ENCODE measurements at places on chromosomes 13 and 19.

GRCh38 chr19:9786342-9786741 lies 17.8 kb upstream of the ZNF846 start:
- DNase-seq: no peak

DNA sequence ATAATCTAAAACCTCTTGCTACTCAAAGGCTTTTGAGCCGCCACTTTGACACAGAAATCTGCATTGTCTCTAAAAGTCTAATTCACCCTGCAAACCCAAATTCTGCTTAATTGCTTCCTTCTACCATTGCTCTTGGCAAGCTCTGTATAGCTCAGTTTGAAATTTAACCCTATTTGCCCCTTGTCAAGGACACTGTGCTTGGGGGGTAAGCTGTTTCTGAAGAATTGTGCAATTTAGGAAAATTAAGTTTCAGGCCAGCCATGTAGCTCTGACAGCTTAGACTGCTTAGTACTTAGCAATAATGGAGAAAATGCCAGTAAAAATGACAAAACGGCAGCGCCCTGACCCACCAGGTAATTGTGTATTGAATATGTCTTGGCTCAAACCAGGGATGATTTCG lies 282.2 kb downstream of the OLFM4 start:
- DNase-seq: no peak

DNA sequence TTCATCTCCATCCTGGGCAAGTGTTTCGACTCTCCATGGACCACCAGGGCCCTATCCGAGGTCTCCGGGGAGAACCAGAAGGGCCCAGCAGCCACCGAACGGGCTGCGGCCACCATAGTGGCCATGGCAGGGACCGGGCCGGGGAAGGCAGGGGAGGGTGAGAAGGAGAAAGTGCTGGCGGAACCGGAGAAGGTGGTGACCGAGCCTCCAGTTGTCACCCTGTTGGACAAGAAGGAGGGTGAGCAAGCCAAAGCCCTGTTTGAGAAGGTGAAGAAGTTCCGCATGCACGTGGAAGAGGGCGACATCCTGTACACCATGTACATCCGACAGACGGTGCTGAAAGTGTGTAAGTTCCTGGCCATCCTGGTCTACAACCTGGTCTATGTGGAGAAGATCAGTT lies 4.7 kb upstream of the MAP2K7 start:
- DNase-seq: no peak

DNA sequence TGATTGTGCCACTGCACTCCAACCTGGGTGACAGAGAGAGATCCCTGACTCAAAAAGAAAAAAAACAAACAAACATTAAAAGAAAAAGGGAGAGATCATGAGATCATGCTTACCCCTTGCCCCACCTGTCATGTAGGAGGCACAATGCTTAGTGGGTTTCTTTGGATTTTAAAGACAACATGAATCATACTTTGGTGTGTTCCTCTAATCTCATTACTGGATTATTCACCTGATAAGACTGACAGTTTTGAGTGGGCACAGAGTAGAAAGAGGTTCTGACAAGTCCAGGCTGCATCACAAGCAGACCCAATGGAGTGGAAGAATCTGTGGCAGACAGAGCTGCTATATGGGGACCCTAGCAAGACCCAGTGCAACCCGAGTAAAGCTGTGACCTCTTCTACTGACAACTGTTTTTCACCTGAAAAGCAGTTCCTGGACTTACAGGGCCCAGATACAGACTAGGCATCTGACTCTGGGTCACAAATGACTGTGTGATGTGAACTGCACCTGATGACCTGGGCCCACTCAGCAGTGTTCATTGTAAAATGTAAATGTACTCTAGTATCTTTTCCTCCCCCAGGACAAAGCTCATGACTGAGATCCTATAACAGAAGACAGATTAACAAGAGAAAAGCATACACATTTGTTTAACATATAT lies 28.9 kb upstream of the USP12 start:
- no peak for DNase-seq

- no peak for DNase-seq
These were observed 31.8 kb downstream of the TFDP1 start for GRCh38 chr13:113616281-113616906.

DNA sequence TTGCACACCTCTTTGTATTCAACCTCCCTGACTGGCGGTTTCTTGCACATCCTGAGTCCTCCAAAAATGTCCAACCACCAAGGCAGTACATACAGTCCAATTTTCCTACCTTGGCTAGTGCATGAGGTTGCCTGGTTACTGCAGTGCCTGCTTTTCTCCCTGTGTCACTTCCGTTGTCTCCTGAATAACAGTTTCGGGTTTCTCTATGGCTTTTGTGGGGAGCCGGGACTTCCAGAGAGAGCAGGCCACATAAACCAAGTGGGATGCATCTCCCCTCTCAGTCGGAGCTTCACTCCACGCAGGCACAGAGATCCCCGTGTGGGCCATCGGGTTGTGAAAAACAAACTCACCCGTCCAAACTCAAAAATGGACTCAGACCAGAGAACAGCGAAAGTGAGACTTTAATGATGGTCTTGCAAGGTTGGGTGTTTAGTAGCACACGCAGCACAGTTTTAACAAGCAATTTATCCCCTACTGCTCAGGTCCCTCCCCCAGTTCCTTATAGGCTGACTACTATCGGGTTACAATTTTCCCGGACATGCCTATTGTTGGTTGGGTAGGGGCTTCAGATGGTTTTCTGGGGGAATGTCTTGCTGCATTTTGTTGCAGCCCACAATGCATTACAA lies 173.1 kb downstream of the POU4F1 start:
- DNase-seq: no peak

DNA sequence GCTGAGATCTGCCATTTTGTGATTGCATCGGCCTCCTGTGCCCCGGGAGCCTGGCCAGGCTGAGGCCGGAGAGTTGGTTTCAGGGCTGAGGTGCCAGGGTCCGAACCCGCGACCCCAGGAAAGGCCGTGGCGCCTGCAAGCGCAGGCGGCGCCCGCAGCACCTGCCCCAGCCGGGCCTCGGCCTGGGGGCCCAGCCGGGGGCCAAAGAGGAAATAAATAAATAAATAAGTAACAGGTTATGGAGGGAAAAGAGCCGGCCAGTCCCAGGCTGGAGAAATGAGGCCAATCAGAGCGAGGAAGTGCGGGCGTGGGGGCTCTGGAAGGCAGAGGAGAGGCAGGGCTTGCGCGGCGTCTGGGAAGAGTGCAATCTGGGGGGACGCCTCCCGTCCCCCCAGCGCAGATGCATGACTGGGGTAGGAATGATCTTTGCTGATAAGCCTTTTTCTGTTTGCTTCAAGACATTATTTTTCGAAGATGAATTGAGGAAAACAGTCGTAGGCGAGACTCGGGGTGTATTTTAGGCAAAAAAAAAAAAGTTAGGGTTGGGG lies 145.6 kb upstream of the ZNF536 start:
- no peak for DNase-seq

- DNase-seq: no peak
These were observed 8.2 kb downstream of the AP2A1 start for GRCh38 chr19:49774969-49775368.

DNA sequence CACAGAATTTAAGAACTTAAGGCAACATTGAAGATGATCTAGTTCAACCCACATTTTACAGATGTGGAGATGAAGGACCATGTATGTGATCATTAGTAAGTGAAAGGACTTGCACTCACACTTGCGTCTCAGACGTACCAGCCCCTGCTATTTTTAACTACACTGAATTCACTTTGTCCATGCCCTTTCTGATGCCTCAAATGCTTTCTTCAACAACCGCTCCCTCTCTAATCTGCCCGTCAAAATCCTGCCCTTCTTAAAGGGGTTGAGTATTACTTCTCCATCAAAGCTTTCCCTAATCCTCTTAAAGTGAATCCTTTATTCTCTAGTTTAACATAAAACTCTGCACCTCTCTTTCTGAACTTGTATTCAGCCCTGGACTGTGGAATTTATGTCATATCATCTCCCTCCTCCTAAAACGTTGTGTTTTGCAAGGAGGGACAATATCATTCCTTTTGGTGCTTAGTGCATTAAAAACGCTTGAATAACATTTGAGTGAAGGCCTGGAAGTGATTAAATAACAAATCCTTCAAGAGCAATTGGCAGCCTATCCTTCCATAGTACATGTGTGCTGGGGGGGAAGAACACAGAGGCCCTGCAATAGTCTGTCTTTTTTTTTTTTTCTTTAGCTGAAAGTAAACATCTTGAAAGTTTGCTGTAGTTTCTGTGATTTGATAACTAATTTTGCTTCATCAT lies 493.3 kb downstream of the LMO7 start:
- no peak for DNase-seq

GRCh38 chr13:26449063-26449848 lies 108.2 kb upstream of the WASF3 start:
- no peak for DNase-seq

- DNase-seq: no peak
These were observed 2.7 kb downstream of the PLAUR start for GRCh38 chr19:43667126-43667875.

- no peak for DNase-seq
These were observed 235.5 kb downstream of the GPC6 start for GRCh38 chr13:93462151-93462550.

DNA sequence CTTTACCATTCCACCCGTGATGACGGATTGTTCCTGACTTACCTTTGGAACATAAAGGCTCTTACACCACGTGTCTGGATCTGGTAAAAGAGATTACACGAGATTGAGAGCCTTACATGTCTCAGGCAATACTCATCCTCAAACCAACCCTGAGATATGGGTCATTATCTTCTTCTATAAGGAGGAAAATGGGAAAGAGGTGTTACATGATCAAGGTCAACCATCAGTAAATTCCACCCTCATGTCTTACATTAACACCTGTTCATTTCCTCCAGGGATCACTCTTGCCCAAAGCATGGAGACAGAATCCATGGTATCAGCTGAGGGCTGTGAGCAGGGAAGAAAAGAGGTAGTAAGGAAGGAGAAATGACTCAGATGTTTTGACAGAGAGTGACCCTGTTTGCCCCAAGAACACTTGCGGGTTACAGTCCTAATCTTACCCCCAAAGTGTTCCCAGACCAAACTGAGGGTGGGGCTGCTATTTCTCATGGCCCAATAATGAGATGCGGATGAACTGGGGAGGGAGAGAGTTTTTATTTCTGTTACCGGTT lies 19.6 kb downstream of the LILRB4 start:
- no peak for DNase-seq

DNA sequence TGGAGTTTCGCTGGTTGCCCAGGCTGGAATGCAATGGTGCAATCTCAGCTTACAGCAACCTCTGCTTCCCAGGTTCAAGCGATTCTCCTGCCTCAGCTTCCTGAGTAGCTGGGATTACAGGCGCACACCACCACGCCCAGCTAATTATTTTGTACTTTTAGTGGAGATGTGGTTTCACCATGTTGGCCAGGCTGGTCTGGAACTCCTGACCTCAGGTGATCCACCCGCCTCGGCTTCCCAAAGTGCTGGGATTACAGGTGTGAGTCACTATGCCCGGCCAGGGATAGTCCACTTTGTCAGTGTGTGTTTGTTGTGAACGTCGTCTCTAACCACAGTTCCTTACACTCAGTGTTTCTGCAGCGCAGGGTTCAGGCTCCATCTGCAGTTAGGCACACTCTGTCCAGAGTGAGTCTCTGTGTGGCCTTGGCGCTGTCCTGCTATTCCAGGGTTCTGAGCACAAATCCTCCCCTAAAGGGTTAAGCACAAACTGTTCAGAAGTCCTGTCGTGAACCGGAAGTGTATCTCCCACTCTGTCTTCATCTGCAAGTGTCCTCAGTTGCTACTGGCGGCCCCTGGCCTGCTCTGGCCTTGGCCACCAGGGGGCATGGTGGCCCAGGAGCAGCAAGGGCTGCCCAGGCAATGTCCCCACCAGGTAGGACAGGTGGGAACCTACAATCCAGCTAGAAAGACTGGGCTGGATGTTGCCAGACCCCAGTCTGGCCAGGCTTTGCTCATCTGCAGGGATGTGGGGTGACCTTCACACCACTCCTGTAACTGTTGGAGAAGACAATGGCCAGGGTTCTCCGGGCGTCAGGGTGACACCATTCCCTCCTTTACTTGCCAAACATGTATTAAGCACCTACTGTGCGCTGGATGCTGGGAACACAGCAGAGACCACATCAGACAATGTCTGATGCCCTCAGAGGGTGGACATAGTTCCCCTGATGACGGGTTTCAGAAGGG lies 38.8 kb upstream of the GATAD2A start:
- peak; percentile 71 for DNase-seq

GRCh38 chr13:47188802-47189201 lies 291.9 kb upstream of the HTR2A start:
- DNase-seq: no peak

DNA sequence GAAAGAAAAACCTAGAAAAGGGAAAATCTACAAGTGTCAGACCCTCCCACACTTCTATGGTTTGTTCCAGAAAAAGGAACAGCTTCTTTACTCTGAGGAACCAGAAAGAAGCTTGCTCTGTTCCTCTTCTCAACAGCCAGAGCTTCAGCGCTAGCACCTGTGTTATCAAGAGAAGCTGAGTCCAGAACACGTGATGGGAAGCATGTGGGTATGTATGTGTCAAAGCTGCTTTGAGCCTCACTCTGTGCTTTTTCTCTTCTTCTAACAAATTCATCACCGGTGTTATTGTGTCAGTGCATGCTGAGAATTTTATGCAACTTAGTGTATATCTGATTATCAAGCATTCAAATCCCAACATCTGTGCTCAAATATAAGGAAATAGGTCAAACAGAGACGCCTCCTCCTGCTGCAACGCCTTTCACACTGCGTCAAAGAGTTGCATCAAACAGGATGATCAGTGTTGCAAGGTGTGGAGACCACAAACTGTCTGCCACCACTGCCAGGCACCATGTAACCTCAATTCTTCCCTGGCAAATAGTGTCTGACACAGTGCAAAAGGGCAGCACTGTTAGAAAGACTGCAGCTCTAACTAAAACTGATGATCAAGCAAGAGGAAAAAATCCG lies 83.9 kb downstream of the LRRC63 start:
- DNase-seq: peak; percentile 31

GRCh38 chr19:14516746-14517438 lies 1.3 kb downstream of the DNAJB1 start:
- no peak for DNase-seq

DNA sequence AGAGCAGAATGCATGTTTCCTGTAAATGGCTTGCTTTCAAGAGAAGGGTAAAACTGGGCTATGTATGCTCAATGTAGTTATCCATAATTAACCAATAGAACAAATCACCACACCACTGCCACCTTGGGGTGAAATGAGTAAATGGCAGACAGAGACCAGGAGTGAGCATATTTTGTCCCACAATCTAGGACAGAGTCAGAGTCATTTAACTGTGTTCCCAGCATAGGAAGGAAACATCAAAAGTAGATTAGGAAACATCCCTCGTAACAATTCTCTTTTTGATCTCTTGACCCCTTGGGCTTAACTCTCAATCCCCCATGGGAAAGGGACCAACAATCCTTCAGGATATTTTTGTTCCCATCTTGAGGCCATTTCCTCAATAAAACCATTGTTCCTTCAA lies 224.8 kb downstream of the NHLRC3 start:
- peak; percentile 31 for DNase-seq

DNA sequence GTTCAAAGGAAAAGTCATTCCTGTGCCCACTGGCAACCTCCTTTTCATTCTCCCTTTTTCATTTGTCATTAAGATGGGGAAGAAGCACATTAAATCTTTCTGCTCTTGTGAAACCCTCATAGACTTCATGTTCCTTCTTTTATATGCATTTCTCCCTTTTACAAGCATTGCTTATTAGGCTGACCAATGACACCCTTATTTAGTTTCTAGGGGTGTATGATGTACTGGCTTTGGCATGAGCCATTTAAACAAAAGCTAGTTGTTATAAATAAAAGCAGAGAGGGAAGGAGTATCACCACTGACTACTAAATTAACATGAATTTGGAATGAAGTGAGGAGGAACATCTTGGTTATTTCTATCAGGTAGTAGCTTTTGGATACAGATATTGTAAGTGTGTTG lies 68.2 kb upstream of the PCDH9 start:
- no peak for DNase-seq

- no peak for DNase-seq
These were observed 39.4 kb downstream of the NFIX start for GRCh38 chr19:13034636-13035035.
